Subcutaneous preadipocyte (primary cell): ENCODE measurements at places on chromosomes 12 and 14. TPM values are rescaled to one million over a fixed set of nuclear protein-coding genes. Genes with fewer than 3 reads are reported as not detected.

Gene COL2A1
- not detected in 2 replicates for total RNA-seq

Gene INHBC
- under 0.01 TPM in 1 of 2 replicates, not detected in the other for total RNA-seq

Gene PHETA1
- 3.7 and 7.2 TPM in 2 replicates for total RNA-seq

Gene AICDA
- not detected in 2 replicates for total RNA-seq

Gene CCDC198
- total RNA-seq, result not detected in 2 replicates

Gene IL31
- total RNA-seq, result not detected in 2 replicates

Gene ALG10B
- 3.5 and 4.4 TPM in 2 replicates for total RNA-seq

Gene ADAMTS20
- not detected in 2 replicates for total RNA-seq

Gene RNASE3
- total RNA-seq, result not detected in 2 replicates

Gene UNC79
- under 0.01 TPM in 2 replicates for total RNA-seq

Gene OTX2
- not detected in 2 replicates for total RNA-seq

Gene SUOX
- total RNA-seq, result 8.5 and 13.3 TPM in 2 replicates

Gene CSRP2
- total RNA-seq, result 0.73 and 2.5 TPM in 2 replicates

Gene ANKRD33
- 0.98 and 1.5 TPM in 2 replicates for total RNA-seq

Gene MYO1H
- not detected in 2 replicates for total RNA-seq

Gene SYNDIG1L
- not detected in 2 replicates for total RNA-seq

Gene GLT8D2
- total RNA-seq, result 12.7 and 13.2 TPM in 2 replicates

Gene SDS
- not detected in 2 replicates for total RNA-seq

Gene TMEM63C
- total RNA-seq, result not detected in 2 replicates

Gene PHLDA1
- 58.8 and 135 TPM in 2 replicates for total RNA-seq

Gene HOXC12
- not detected in 2 replicates for total RNA-seq

Gene TPPP2
- total RNA-seq, result not detected in 2 replicates

Gene NAV3
- 66.1 and 182 TPM in 2 replicates for total RNA-seq

Gene GATC
- total RNA-seq, result 20.2 and 25.8 TPM in 2 replicates

Gene KRT74
- not detected in 2 replicates for total RNA-seq

Gene PAH
- not detected in 2 replicates for total RNA-seq

Gene CCDC184
- 0.37 and 0.39 TPM in 2 replicates for total RNA-seq

Gene KRT80
- total RNA-seq, result under 0.01 TPM in 1 of 2 replicates, not detected in the other

Gene SERPINA12
- total RNA-seq, result not detected in 2 replicates

Gene NINJ2
- total RNA-seq, result 2.5 and 5.5 TPM in 2 replicates

Gene DNAH10
- 0.73 and 2.7 TPM in 2 replicates for total RNA-seq
